ENCODE measurements at places on chromosomes 2 and 18.
A peak's percentile ranks its signal among the peaks of the same experiment; 100 is the strongest.

DNA sequence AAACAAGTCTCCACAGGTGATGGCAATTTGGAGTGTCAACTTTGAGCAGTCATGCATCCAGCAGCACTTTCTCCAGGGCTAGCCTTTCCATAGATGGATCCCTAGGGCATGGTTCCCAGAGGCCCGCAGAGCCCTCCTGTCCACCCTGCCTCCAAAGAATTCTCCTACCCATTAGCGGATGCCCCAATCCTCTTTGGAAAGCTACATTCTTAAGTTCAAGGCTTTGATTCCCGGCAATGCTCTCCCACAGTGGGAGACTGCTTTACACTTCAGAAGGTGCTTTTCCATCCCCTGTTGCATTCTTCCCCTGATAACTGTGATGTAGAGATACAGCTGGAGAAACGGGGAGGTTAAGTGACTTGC, 61.3 kb downstream of the ACAA2 start:
- no peak for DNase-seq

- DNase-seq = no peak
These were observed 23.1 kb downstream of the DDX1 start for GRCh38 chr2:15614545-15615300.

GRCh38 chr18:32386471-32386870, 84.2 kb downstream of the GAREM1 start:
- no peak for DNase-seq

GRCh38 chr2:39893616-39894015, 114.6 kb upstream of the THUMPD2 start:
- DNase-seq = no peak

DNA sequence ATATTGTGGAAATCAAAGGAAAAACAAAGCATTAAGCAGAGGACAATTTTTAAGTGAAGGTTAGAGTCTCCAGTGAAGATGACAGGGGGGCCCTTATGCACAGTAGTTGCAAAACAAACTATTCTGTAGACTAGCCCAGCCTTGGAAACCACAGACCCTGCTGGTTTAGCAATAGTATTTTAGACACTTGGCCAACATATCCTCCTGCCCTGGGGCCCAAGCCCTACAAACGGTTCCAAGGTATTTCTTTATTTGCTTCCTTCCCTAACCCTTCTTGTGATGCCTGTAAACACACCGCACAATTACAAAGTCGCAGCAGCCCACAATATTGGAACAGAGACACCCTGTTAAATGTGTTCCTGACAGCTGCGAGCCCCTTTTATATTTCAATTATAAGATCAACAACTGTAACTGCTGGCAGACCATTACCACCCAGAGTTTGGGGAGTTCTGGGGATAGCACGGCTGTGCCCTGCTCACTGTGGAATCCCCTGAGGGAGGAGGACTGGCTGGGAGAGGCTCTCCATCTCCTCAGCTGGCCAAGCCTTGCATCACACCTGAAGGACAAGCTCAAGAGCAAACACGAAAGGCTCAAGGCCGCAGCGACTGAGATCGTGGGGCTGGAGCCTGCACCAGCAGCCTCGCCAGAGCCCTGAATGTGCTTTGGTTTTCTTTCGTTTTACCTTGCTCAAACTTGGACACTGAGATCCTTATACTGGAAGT, 282.2 kb upstream of the ATP5MC3 start:
- DNase-seq = no peak

- no peak for DNase-seq
These were observed 120.9 kb upstream of the NRP2 start for GRCh38 chr2:205561441-205561840.

- DNase-seq = no peak
These were observed 1.2 kb downstream of the RAB12 start for GRCh38 chr18:8610459-8610851.

- no peak for DNase-seq
These were observed 21.1 kb downstream of the KANSL3 start for GRCh38 chr2:96617012-96617411.

- DNase-seq = peak; percentile 60
These were observed 14.9 kb downstream of the TYW5 start for GRCh38 chr2:199940373-199940772.

GRCh38 chr2:83730223-83730622, 728.9 kb downstream of the SUCLG1 start:
- no peak for DNase-seq

DNA sequence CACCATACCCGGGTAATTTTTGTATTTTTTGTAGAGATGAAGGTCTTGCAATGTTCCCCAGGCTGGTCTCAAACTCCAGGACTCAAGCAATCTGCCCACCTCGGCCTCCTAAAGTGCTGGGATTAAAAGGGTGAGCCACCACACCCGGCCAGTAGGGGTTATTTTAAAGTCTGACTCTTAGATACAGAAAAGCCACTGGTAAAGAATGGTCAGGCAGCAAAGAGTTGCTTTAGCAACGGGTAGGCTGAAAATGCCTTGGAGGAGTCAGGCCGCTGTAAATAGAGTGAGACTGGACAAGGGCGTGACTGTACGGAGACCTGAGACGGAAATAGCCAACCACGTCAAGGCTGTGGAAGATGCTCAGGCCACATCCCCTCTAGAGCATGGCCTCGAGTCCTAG, 54.2 kb downstream of the ACKR3 start:
- DNase-seq = no peak

DNA sequence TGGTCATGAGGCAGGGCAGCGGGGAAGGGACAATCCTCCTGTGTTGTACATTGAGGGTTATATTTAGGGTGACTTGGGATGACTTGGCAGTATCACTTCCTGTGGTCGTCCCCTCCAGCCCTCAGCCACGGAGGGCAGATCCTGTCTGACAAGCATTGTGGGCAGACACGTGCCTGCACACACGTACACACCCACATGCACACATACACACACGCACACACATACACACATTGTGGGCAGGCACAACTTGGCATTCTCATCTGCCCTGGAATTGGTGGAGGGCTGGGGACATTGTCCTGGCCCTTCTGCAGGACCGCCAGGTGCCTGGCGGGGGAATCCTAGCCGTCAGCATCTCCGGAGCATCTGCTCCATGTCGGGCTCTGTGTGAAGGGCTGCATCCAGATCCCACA, 47.6 kb downstream of the ODC1 start:
- DNase-seq = no peak

Data from NCI-H1694 treated with DMSO at 0.1 percent for 48 hours (cell line).